Lower leg skin (tissue), 4 donors: ENCODE measurements at places on chromosomes 16 and 17. TPM values are rescaled to one million over a fixed set of nuclear protein-coding genes. Genes with fewer than 3 reads are reported as not detected.

Gene PDP2
- 3.2 TPM for total RNA-seq

Gene GPR142
- total RNA-seq, result not detected

Gene MYH8
- not detected for total RNA-seq

Gene WSB1
- 33.1 TPM for total RNA-seq

Gene NXN
- total RNA-seq, result 26.5 TPM

Gene SLX4
- 1.2 TPM for total RNA-seq

Gene HS3ST6
- 117 TPM for total RNA-seq

Gene SRCIN1
- 12.4 TPM for total RNA-seq

Gene CPHXL2
- not detected for total RNA-seq

Gene PSME3IP1
- total RNA-seq, result 38.8 TPM

Gene WNT9B
- total RNA-seq, result 0.84 TPM

Gene BCL7C
- 68.5 TPM for total RNA-seq

Gene CCL8
- total RNA-seq, result not detected

Gene PITPNM3
- 15.9 TPM for total RNA-seq

Gene SPATA22
- total RNA-seq, result not detected

Gene CD300LB
- 0.55 TPM for total RNA-seq

Gene LGALS9B
- total RNA-seq, result not detected

Gene HSD11B2
- 63.2 TPM for total RNA-seq

Gene SAT2
- total RNA-seq, result 50.5 TPM

Gene PFN1
- total RNA-seq, result 709 TPM

Gene KRTAP2-3
- total RNA-seq, result not detected

Gene CDRT15L2
- not detected for total RNA-seq
